ENCODE measurements at places on chromosomes 1 and 21.

DNA sequence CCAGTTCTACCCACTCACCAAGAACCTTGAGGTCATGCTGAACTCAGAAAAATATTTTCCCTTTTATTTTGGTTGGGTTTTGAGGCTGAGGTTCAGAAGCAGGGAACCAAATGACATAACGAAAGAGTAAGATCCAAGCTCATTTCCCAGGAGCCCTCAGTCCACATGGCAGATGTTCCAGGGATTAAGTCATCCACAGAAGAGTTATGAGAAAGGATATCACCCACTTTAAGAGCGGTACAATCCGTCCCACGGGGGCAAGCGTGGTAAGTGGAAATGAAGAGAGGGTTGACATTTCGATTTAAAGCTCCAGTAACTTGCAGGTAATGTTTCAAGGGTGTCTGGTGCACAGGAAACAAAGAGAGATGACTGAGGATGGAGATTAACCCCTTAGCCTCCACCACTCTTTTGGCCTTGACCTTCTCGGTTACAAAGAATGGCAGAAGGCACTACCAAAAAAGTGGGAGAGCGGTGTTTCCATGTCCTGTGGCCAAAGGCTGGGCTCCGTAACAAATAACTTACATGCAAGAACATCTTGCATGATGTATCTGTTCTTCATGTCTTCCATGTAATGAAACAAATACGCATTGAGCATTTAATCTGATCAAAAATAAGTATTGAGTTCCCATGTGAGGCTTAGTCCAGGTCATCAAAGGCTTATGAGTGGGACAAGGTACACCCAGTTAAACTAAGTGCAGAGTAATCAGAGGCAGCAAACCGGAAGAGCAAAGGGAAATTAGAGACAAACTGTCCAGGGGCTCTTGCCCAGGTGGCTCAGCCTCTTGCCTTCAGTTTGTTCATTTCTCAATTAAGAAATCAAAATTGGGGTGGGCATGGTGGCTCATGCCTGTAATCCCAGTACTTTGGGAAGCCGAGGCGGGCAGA is 241.4 kb downstream of the TOMM20 start:
- DNase-seq: peak; percentile 35

DNA sequence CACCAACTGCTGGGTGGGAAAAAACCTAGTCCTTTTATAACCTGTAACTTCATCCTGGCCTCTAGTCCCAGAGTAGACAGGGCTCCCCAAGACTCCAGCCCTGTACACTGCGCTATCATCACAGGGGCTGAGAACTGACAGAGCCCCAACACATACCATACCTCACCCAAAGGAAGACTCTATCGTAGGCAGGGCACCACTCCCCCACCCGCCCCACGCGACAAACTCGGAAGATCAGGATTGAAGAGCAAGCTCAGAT is 15.8 kb downstream of the INPP5B start:
- no peak for DNase-seq

GRCh38 chr1:81374481-81374880 is 426.3 kb upstream of the ADGRL2 start:
- DNase-seq: no peak

GRCh38 chr21:27561116-27561515 is 594.2 kb upstream of the ADAMTS5 start:
- no peak for DNase-seq

- no peak for DNase-seq
Observed at GRCh38 chr1:101033017-101033416, 7.4 kb upstream of the DPH5 start.

DNA sequence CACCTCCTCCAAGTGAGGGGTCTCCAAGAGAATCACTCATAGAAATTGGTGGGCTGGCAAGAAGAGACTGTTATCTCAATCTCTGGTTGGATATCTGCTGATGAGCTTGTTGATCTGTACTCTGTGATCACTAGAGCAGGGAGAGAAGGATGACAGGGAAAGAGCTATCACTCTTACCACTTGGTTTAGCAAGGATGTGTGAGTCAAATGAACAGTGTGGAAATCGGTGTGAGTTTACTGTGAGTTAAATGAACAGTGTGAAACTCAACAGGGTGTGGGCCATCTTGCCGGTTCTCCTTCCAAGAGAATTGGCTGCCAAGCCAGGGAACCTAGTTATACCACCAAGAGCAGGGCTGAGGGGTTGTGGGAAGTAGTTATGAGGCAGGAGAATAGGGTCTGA is 33.3 kb upstream of the CD1D start:
- DNase-seq: no peak

All from GM04503 (cell line).